NCI-H1930 (cell line): ENCODE measurements at places on chromosomes 4 and X.

GRCh38 chr4:137545461-137545861 is 13.2 kb upstream of the PCDH18 start:
- no peak for DNase-seq

DNA sequence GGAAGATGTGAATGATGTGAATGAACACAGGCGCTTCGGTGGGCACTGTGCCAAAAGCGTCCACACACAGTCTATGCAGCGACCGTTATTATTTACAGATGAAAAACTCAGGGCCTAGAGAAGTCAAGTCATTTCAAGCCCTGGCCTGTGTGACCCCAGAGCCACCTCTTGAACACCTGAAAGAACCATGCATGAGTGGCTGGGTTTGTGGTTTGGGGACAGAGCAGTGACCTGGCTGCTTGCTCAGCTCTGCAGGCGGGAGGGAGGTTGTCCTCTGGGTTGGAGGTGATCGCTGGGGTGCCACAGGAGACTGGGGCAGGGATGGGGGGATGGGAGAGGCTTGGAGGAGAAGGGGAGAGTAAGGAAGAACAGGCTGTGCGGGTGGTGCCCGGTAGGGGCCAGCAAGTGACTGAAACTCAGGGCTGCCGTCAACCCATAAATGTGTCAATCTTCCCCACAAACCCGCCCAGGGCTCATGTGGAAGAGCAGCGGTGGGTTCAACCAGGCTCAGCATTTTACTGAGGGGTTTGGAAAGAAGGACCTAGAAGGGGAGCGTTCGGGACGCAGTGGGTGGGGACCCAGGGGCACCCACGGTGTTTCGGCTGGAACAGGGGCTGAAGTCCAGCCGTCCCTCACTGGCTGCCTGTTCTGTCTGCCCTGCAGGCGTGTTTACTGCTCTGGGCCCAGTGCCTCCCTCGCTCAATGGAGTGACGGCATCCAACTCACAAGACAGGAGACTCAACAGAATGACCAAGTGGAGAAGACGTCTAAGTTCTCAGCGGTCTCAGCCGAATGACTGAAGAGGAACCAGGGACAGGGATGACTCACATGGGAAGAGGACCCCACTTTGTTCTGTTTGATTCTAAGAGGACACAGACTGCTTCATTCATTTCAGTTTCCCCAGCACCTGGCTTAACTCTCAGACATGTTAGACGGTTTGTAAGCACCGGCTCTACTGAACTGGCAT is 167.8 kb downstream of the AFAP1 start:
- no peak for DNase-seq

DNA sequence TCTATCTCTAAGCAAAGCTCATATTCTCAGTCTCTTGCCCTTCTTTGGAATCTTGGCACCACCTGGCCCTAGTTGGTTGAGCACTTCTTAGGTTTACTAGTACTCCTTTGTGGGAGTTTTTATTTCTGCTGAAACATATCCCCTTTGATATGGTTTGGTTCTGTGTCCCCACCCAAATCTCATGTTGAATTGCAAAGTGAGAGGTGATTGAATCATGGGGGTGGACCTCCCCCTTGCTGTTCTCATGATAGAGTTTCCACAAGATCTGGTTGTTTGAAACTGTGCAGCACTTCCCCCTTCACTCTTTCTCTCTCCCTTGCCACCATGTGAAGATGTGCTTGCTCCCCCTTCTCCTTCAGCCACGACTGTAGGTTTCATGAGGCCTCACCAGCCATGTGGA is 22.2 kb upstream of the SYNPO2 start:
- no peak for DNase-seq

DNA sequence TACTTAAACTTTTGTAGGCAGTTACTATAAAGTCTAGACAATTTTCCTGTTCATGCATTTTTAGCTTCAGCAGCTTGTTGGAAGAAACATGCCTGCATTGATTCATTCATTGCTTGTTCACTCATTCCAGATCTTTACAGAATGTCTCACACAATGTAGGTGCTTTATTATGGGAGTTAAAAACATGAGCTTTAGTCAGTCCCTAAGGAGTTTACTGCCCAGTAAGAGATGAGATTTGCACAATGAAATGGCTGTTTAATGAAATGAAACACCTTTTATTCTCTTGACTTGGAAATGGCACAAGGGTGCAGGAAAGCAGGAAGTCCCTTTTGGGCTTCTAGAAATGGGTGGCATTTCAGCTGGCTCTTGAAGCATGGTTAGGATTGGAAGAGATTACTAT is 2.9 kb downstream of the NOCT start:
- no peak for DNase-seq

- DNase-seq, result no peak
Observed at GRCh38 chrX:64151911-64152310, 53.6 kb downstream of the AMER1 start.

DNA sequence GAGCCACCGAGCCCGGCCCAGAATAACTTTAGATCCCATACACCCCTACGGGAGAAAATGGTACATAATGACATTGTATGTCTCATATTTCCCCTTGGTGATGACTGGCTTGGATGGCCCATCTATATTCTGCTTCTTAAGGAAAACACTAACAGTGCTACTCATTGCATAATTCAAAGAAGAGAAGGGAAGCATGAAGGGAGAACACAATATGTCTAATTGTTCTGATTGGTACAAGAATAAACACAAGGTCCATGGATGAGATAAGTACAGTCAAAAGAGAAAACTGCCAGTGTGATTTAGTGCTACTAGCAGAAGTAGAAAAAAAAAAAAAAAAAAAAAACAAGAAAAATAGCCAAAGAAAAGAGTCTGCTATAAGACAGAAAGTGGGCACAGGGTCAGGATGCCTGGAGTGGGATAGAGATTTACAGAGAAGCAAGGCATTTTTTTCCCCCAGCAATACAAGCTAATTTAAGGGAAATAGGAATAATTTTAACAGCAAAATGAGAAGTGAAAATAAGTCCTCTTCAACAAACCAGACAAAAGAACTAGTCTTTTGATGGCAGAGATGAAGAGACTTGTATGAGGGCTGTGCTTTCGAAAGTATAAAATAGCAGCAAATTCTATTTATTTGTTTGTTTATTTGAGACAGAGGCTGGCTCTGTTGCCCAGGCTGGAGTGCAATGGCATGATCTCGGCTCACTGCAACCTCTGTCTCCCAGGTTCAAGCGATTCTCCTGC is 96.5 kb upstream of the MAP3K15 start:
- no peak for DNase-seq

DNA sequence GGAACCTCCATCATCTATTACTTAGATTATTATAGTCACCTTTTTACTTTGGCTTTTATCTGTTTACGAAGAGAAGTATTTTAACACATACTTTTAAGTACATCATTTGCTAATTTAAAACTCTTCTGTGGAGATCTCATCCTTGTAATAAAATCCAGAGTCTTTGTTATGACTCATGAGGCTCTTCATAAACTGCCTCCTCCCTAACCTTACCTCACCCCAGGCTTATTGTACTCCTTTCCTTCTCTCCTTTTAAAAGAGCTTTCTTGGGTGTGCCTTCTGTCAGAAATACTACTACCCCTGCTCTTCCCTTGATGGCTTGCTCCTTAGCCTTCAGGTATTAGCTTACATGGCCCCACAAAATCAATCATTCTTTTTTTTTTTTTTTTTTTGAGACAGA is 6.6 kb downstream of the ARL9 start:
- no peak for DNase-seq

GRCh38 chrX:6783912-6784311 is 249.0 kb upstream of the VCX3A start:
- DNase-seq, result no peak
